PC-3 (cell line): ENCODE measurements at places on chromosomes 12 and 14. TPM values are rescaled to one million over a fixed set of nuclear protein-coding genes. Genes with fewer than 3 reads are reported as not detected.

GRCh38 chr12:30811966-30812365 is 57.2 kb upstream of the CAPRIN2 start:
- no peak for DNase-seq

DNA sequence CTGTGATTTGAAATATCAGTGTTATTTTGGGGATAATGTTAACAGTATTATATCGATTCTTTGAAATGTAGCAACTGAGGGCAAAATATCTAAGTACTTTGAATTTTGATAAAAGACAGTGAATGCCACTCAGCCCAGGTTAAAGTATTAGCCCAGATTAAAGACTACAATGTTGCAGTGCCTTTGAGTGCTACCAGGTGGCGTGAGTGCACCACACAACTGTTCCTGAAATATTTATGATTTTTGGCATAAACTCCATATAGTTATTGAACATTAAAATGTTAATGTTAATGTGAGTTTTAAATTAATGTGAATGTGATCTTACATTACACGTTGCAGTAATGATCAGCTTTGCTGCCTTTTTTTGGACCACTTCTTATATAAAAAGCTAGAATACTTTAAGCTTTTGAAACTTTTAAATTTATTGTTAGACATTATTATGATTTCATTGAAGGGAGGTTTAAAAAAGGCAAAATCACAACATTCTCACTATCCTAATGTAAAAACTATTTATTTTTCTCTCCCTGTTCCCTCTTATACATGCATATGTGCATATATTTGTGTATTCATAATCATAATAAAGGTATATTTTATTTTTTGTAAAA is 22.5 kb downstream of the MRPS35 start:
- DNase-seq, result peak; percentile 82

DNA sequence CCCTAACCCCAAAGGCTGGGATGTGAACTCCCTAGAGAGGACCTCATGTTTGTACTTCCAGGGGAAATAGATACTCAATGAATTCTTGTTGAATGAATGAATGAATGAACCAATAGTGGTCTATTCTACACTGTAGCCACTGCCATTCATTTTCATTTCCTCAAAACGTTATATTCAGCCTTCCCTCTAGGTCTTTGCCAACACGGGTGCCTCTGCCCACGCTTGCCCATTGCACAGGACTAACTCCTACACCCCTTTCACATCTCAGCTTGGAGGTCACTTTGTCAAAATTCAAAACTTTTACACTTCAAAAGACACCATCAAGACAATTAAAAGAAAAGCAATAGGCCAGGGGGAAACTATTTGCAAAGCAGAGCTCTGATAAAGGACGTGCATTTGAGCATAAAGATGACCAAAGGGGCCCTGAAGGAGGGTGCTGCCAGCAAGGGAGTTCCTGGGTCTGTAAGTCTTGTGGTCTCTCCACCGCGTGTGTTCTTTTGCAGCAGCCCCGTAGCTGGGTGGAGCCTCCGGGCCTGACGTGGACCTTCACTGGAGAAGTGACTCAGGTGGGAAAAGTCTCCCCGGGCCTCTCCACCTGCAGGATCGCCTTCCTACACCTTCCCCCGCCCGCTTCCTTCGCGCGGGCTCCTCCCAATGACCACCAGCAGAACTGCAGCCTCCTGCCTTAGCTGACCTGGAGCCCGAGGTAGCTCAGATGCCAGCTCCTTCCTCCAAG is 31.5 kb downstream of the TMEM63C start:
- DNase-seq, result peak; percentile 95

GRCh38 chr14:67602995-67603545 is 3.0 kb upstream of the PIGH start:
- DNase-seq, result peak; percentile 38

DNA sequence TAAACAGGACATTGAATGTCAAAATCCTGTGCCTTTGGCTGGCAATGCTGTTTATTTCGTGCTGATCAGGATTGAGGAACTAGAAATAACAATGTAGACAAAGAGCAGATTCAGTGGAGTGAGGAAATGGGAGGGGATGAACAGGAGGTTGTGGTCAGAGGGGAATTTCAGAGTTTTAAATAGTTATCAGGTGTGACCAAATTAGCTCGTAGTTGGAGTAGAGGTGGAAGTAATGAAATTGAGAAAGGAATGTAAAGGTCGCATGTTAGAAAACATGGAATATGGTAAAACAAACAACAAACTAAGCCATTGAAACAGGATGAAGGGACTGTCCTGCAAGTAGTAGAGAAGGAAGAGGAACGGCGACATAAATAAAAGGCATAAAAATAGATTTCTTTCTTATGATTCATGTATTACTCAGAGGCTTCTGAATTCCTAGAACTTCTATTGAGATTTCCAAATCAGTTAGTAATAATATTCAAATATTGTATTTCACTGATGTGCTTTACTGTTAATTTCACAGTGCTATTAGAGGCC is 9.5 kb upstream of the SAV1 start:
- DNase-seq, result peak; percentile 88

TAS2R20 gene
- total RNA-seq, result 0.11 and 0.46 TPM in 2 replicates

DNA sequence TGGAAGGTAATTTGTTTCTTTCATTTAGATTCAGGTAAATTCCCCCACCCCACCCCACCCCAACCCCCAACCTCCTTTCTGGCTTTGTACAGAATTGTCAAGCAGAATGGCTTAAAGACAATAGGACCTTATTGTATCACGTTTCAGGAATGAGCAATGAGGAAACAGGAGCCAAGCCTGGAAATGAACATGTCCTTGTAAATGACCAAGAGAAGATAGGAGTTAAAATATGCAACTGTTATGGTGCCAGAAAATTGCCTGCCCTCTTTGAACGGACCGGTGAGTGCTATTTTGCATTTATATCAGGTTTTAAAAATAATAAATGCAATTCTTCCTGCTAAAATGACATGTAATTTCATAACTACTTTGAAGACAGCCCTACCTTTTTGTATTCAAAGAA is 141.6 kb upstream of the PELI2 start:
- DNase-seq, result peak; percentile 33

DNA sequence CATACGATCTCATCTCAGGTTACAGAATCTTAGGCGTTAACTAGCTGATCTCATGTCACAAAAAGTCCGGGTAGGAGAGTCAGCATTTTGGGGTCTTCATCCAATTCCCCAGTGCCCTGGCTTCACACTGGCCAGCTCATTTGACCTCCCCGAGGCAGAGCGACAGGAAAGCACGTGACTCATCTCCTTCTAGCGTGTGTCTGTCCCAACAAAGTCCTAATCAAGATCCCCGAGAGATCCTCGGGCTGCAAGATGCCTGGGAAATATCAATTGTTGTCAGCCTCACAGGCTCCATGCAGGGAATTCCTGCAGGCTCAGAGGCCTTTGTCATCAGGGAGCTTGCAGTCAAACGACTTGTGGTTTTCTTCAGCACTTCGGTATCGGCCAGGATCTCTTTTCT is 57.5 kb downstream of the ZNF664 start:
- DNase-seq, result peak; percentile 16

DNA sequence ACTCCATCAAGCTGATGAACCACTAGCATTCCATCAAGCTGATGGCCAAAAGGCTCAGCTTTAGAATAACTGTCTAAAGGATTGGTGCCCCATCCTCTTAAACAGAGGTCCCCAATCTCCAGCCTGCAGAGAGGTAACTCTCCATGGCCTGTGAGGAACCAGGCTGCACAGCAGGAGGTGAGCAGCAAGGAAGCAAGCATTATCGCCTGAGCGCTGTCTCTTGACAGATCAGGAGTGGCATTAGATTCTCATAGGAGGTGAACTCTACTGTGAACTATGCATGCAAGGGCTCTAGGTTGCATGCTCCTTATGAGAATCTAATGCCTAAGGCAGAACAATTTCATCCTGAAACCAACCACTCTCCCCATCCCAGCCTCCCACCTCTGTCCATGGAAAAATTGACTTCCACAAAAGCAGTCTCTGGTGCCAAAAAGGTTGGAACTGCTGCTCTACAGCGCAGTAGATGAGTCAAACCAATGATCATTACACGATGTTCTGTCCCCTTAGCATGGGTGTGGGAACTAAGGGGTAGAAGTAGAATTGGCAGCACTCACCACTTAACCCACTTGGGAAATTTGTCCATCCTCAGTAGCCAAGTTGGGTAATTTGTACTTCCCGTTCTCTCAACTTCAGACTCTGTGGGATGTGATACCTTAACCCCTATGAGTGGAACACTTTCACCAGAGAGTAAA is 66.9 kb downstream of the ANKS1B start:
- no peak for DNase-seq

GRCh38 chr14:44341116-44341515 is 166.0 kb downstream of the FSCB start:
- DNase-seq, result no peak

BCL7A gene
- total RNA-seq, result 31.6 and 32.5 TPM in 2 replicates

GRCh38 chr14:98130691-98131090 is 1141.3 kb downstream of the BCL11B start:
- no peak for DNase-seq

DNA sequence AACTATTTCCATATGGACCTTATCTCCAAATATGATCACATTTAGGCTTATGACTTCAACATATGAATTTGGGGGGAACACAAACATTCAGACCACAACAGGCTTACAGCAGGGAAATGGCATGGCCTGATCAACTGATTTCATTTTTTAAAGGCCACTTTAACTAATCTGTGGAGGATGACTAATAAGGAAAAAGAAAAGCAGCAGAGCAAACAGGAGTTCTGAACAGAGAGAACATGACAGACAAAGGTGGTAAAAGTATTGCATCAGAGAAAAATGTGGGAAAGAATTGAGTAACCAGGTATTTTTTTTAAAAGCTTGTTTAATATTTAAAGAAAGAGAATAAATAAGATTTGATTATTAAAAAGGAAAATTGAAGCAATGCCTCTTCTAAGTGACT is 366.1 kb upstream of the TMPO start:
- DNase-seq, result no peak

DNA sequence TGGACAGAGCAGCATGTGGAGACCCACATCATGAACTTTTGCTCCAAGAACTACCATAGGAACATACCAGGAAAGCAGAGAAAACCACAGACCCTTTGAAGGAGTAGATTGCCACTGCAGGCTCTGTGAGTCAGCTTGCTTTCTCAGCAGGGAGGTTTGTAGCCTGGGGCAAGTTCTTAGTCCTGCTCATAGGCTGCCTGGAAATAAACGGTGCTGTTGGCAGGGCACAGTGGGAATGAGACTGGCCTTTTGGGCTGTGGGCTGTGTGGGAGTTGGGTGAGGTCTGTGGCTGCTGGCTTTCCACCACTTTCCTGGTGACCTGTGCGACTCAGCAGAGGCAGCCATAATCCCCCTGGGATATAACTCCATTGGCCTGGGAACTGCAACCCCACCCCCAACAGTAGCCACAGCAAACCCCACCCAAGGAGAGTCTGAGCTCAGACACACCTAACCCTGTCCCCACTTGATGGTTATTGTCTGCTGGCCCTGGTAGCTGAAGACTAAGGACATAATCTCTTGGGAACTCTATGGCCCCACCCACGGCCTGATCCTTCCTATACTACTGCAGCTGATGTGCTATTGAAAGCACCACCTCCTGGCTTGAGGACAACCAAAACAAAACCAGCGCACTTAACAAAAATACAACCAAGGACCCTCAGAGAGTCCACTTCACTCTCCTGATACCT is 192.1 kb upstream of the GARIN6 start:
- DNase-seq, result peak; percentile 88

- peak; percentile 29 for DNase-seq
These were observed 8.8 kb downstream of the ALDH2 start for GRCh38 chr12:111775205-111776193.

DNA sequence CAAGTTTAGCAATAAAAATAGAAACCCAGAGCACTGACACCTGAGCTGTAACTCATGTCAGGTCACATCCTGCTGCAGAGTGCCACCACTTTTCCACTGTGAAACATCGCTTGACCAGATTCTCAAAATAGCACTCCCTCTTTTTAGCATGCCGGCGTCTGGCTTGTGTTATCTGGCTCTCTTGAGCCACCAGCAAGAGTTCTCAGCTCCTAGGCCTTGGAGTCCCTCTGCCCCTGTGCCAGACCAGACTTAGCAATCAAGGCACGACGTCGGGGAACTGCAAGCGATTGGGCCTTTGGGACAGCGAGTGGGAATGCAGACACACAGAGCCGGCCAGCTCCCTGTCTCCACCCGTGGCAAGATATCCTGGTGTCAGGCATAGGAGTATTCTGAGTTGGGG is 52.5 kb downstream of the SPIC start:
- DNase-seq, result no peak

- DNase-seq, result no peak
These were observed 55.5 kb downstream of the ZNF664 start for GRCh38 chr12:124028555-124028925.

DNA sequence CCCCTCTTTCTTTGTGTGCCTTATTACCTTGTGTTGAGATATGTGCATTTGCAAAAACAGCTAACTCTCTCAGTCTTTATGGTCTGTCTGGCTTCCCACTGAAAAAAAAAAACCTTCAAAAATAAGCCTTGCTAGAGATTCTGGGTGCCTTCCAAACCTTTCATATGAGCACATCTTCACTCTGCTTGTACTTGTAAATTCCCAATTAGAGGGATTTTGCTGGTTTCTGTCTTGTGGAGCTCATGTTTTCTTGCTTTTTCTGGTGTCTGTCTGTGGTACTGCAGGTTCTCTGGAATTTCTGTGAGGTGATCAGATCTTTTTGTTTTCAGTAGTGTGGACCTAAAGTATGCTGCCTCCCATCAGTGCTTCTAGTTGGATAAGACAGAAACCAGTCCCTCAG is 100.1 kb downstream of the PIK3C2G start:
- DNase-seq, result no peak

FBLN5 gene
- total RNA-seq, result 0.17 and 0.58 TPM in 2 replicates

KTN1 gene
- total RNA-seq, result 249 and 251 TPM in 2 replicates

ARID2 gene
- 15.4 and 25.0 TPM in 2 replicates for total RNA-seq

ZFHX2 gene
- 0.55 and 1.4 TPM in 2 replicates for total RNA-seq

DNA sequence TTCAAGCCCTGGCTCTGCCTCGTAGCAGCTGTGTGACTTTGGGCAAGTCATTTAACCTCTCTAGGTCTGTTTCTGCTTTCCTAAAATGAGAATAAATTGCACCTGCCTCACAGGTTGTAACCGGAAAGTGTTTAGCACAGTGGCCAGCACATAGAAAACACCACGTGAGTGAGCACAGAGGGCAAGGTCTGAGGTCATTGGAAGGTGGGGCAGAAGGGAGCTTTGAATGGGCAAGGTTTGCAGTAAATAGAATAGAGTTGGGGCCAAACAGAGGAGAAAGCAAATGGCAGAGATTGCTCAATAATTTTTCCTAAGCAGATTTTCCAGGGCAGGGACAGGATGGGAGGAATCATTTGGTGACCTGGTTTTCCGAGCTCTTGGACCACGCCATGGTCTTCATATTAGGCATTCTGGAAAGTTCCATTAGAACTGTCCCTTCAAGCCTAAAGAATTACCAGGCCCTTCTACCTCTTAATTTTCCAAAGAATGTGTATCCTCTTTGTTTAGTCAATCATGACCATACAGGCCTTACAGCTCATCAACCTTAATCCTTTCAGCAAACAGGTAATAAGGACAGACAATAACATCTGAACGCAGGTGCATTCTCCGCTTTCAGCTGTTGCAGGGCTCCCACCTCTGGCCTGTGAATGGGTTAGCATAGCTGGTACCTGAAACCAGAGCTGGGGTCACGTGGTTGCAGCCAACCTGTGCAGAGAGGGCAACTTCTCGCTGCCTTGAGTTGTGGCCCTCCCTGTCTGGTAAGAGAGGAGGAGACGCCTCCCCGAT is 53.8 kb downstream of the VWF start:
- no peak for DNase-seq

CYP46A1 gene
- total RNA-seq, result 0.52 and 1.2 TPM in 2 replicates

GRCh38 chr14:67265131-67265530 is 23.9 kb downstream of the PALS1 start:
- DNase-seq, result peak; percentile 51

SLC17A8 gene
- not detected in 2 replicates for total RNA-seq
